ENCODE measurements at places on chromosomes 12 and 14.

DNA sequence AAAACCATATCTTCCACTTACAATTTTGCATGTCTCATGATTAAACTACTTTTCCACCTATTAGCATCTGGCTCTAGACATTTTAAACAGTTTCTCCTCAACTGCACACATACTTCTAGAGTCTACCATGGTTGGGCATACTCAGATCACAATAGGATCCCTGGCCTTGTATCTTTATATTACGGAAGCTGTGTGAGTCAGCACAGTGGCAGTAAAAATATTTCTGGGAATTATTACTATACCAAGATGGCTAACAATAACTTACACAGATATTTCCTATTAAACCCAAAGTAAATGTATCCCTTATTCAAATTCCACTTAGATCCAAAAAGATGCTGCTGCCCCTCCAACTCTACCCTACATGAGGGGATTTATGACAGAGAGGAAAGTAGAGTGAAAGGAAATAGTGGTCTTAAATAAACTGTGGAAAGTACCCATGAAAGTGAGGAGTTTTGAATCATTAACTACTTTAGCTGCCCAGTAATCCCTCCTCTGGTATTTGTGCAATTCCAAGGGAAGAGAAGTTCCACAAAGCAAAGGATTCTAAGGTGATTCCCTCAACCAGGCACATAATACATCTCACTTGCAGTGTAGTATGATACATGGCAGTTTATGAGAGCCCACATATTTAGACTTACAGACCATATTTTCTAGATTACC lies 14.0 kb upstream of the CPSF6 start:
- DNase-seq: no peak

- DNase-seq: no peak
These were observed 90.4 kb downstream of the LRP6 start for GRCh38 chr12:12176402-12176801.

GRCh38 chr14:76405627-76406026 lies 29.7 kb downstream of the ESRRB start:
- DNase-seq: no peak

- no peak for DNase-seq
These were observed 20.0 kb upstream of the HIF1A start for GRCh38 chr14:61675291-61675690.

DNA sequence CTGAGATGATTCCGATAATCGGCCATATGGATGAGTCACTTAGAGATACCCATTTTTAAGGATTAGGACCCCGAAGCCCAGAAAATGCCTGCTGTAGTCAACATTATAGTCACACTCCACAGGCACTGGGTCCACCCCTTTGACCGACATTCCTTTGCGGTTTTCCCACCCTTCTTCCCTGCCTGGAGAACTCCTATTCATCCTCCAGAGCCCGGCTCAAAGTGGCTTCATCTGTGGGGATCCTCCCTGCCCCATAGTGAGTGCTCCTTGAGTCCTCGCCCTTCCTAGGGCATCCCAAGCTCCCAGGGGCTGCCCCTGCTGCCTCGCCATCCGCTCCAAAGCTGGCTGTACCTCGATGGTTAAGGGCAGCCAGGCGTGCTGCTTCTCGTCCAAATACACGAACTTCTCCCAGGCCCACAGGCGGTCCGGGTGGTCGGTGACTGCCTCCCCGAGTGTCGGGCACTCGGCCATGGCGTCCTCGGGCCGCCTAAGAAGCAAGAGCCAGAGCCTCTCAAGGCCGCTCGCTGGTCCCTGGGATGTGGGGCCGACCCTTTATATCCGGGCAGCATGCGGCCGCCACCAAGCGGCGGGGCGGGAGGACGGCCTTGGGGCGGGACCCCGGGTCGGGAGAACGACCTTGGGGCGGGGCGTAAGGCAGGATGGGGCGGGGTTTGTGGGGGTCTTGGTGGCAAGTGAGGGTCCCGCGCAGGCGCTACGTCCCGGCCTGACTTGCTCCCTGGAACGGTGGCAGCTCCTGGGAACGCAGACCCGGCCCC lies at the start of gene TCL1A:
TSS of gene TCL1A (minus strand) at position 530 of the 776 bp plus-strand sequence. CDS start at position 471, 59 bp downstream.
- DNase-seq: no peak

GRCh38 chr12:88433997-88434703 lies 146.1 kb downstream of the KITLG start:
- no peak for DNase-seq

- DNase-seq: no peak
These were observed 7.2 kb downstream of the ERC1 start for GRCh38 chr12:998020-998874.

DNA sequence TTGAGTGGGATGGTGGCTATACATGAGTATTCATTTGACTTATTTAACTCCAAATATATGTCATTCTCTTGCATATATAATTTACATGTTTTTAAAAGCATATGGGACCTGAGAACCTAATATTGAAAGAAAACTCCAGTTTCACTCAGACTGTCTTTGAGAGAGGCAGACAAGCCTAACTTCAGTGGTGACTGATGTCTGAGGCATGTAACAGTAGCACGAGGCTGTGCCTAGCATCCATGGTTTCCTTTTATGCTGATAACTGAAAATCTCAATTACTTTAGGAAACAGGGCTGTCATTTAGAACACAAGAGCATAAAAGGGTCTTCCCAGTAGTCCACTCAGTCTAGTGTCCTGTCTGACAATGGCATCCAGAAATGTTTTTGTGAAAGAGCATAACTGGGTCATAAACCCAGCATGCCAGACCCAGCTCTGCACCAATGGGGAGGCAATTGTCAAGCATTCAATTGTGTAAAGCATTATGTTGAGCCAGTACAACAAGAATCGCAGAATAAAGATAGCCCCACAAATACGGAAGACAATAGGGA lies 24.3 kb downstream of the MAPK1IP1L start:
- no peak for DNase-seq

- DNase-seq: no peak
These were observed 74.7 kb upstream of the EVL start for GRCh38 chr14:99990268-99991170.

GRCh38 chr12:102120564-102120873 lies 536 bp downstream of the PARPBP start:
- no peak for DNase-seq

GRCh38 chr12:4174417-4174816 lies 99.1 kb upstream of the CCND2 start:
- no peak for DNase-seq

- DNase-seq: no peak
These were observed 173.5 kb downstream of the ALG10B start for GRCh38 chr12:38490073-38490472.

DNA sequence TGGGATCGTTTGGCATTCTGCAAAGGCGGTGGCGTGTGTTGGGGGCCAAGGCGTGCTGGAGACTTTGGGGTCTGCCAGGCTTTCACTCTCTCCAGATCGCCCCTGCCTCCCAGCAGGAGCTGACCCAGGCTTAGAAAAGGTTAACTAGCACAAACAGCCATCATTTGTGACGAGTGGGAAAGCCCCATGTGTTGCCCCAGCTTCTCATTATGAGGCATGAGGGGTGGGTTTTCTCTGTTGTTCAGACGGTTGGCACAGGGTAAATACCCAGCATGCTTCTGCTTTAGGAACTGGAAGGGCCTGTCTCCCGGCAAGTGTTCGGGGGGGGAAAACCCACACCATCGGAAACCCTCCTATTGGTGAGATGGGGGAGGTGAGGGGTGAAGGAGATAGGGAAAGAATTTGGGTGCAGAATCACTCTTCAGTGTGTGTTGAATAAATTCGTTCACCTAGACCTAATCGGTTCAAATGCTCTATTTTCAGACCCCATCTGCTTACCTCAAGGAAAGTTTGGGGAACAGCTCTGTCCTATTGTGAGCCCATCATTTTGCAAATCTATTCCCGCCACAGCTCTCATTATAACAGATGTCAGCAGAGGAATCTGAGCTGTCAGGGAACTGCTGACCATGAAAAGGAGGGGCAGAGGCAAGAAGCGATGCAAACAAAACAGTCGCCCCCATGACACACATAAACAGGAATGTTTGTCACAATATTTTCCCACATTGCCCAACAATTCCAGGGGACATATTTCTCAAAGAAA lies 34.7 kb upstream of the C12orf42 start:
- no peak for DNase-seq

DNA sequence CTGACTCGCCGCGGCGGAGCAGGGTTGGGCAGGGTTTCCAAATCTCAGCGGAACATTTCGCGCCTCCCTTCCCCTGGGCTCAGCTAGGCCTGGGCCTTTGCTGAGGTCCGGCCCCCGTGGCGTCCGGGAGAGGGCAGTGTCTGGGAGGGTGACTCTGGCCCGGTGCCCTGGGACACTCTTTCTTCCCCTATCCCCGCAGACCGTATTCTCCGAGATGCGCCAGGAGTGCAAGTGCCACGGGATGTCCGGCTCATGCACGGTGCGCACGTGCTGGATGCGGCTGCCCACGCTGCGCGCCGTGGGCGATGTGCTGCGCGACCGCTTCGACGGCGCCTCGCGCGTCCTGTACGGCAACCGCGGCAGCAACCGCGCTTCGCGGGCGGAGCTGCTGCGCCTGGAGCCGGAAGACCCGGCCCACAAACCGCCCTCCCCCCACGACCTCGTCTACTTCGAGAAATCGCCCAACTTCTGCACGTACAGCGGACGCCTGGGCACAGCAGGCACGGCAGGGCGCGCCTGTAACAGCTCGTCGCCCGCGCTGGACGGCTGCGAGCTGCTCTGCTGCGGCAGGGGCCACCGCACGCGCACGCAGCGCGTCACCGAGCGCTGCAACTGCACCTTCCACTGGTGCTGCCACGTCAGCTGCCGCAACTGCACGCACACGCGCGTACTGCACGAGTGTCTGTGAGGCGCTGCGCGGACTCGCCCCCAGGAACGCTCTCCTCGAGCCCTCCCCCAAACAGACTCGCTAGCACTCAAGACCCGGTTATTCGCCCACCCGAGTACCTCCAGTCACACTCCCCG lies 3.0 kb downstream of the WNT1 start:
- DNase-seq: no peak

DNA sequence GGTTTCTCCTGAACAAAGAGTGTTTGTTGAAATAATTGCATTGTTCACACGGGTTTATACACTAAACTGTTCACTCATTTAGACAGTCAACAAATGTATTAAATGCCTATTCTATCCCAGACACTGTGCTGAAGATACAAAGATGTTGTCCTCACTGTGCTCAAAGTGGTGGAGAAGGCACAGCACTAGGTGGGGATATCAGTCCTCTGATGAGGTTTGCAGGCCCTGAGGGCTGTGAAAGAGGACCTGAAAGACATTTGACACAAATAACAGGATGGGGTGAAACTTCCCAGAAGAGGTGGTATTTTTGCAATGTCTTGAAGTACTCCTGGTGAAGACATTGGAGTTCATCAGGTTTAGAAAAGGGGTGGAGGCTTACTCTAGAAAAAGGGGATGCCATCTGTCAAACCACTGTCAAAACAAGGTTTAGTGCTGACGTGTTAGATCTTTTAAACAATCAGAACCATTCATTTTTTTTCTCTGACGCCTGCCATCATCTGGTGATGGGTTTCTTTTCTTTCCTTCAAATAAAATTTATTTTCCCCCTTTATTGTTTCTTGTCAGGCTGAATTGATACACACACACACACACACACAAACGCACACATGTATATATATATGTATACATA lies 69.5 kb downstream of the ACSS3 start:
- no peak for DNase-seq

- no peak for DNase-seq
These were observed 9.6 kb downstream of the PTPN6 start for GRCh38 chr12:6960593-6961277.

- DNase-seq: no peak
These were observed 56.8 kb downstream of the GNG2 start for GRCh38 chr14:51917193-51917592.

DNA sequence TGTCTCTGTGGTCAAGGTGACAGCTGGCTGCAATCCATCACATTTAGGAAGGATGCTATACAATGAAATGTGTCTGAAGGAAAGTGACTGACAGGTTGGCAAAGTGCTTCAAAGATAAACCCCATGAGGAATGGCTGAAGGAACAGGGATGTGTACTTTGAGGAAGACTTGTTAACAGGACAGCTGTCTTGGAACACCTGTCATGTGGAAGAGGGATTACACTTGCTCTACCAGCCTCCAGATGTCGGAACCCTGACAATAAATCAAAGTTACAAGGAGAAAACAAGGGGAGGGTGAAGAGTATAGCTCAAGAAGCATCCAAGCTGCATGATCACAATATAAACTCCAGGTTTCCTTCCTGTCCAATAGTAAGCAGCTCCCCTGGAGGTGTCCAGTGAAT lies 147.8 kb upstream of the TMCC3 start:
- no peak for DNase-seq

- no peak for DNase-seq
These were observed 2.1 kb downstream of the SLC7A7 start for GRCh38 chr14:22813145-22813544.

DNA sequence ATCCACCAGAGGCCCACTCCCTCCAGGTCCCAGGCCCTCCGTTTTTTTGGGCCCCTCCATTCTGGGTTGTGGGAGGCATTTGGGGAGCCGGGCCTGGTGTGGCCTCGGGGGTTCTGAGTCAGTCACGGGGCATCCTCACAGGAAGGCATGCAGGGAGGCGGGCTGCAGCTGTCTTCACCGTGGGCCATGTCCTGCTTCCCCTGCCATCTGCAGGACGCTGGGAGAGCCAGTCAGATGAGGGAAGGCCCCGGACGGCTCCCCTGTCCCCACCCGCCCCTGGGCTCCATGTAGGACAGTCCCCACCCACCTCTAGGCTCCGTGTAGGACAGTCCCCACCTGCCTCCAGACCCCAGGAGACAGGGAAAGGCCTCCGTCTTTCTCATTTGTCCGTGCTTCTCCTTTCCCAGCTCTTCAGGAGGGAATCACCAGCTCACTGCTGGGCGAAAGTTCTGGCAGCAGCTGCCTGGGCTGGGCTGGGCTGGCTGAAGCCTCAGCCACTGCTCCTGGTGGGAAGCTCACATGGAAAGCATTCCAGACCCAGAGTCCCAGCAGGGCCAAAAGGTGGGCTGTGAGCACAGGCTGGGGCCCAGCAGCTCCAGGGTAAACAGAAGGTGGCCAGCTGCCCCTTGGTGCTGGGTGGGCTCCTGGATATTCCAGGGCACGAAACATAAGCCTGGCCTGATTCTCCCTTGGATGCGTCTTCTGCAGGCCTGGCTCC lies 217.8 kb downstream of the KIF26A start:
- DNase-seq: no peak

GRCh38 chr12:123895451-123895850 lies 77.2 kb downstream of the CCDC92 start:
- no peak for DNase-seq

Measured in SHP77 treated with DMSO at 0.1 percent for 48 hours (cell line).